ENCODE measurements at places on chromosomes 13 and 19.

DNA sequence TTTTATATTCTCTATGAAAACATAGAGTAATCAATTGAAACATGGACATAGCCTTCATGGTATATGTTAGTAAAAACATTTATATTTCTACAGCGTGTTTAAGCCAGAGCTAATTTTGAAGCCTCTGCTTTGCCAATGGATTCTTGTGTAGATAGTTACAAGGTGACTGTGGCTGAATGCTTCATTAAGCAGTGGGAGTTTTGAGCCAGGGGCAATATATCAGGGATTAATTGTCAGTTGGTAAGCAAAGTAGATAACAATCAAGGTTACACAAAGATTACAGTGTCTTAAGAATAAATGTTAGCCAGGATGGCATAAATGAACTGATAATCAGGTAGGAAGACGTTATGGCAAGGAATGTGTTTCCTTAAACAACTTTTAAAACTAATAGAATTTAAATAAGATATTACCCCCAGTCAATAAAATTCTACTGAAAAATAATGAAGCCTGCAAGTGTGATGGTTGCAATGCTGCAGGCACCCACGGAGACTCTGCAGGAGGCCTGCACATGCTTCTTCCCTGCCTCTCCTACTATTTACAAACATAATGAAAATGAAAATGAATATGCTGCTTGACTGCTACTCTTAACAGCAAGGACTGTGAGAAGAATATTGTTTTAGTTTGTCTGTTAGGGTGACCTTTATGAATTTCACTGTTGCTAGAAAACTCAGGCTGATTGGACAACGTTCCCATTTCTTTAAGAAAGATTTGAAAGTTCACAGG lies 588.5 kb downstream of the GPC5 start:
- DNase-seq: no peak

DNA sequence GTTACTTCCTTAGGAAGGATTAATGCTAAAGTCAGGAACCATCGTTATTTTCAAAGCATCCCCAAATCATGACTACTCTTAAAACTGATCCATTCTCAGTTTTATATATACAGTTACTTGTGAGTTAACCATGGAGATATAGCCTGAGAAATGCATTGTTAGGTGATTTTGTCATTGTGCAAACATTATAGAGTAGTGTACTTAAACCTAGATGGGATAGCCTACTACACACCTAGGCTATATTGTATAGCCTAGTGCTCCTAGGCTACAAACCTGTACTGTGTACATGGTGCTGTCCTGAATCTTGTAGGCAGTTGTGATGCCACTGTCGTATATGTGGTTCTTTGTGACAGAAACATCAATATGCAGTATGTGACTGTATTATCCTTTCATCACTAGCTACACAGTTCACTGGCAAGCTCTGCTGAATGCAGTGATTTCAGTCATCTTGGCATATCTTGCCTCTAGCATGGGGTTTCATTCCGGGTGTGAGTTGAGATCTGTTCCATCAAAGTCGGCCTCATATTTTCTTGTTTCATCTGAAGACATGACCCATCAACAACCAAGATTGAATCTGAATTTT lies 45.3 kb downstream of the CDK8 start:
- DNase-seq: no peak

- no peak for DNase-seq
These were observed 146.9 kb upstream of the SLC10A2 start for GRCh38 chr13:103213152-103213551.

GRCh38 chr13:110471833-110472162 lies 89.7 kb downstream of the RAB20 start:
- DNase-seq: no peak

DNA sequence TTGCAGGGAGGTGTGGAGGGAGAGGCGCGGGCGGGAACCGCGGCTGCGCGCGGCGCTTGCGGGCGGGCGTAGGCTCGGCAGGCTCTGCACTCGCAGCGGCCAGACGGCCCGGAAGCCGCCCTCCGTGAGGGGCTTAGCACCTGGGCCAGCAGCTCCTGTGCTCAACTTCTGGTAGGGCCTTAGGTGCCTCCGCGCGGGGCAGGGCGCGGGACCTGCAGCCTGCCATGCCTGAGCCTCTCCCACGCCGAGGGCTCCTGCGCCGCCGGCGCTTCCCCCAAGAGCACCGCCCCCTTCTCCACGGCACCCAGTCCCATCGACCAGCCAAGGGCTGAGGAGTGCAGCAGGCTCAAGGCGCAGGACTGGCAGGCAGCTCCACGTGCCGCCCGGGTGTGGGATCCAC lies 940.8 kb upstream of the PCDH9 start:
- no peak for DNase-seq

- DNase-seq: no peak
These were observed 14.9 kb downstream of the UBL3 start for GRCh38 chr13:29835280-29836061.

- DNase-seq: no peak
These were observed 53.2 kb downstream of the TMED1 start for GRCh38 chr19:10782795-10783194.

DNA sequence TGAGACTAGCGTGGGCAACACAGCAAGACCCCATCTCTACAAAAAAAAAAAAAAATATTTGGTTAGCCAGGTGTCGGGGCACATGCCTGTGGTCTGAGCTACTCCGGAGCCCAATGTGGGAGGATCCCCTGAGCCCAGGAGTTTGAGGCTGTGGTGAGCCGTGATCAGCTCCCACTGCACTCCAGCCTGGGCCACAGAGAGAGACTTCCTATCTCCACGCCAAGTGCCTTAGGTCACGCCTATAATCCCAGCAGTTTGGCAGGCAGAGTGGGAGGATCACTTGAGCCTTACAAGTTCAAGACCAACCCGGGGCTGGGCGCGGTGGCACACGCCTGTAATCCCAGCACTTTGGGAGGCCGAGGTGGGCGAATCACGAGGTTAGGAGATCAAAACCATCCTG lies 8.7 kb upstream of the ADAT3 start:
- no peak for DNase-seq

DNA sequence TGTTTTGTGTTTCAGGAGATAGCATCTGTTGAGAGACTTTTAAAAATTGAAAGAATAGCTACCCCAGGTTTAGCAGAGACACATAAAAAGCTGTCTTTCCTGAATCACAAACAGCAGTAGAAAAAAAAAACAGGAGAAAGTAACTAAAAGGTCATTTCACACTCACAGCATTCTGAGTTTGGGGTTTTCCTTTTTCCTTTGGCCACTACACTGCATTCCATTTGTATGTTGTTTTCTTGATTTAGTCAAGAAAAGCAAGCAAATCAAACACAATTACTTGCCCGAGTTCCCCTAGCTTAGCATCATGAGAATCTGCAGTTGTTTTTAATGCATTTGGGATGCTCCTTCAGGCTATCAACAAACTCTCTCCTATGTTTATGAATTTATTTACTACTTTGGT lies 161.0 kb downstream of the KCTD12 start:
- DNase-seq: no peak

GRCh38 chr13:20151016-20151415 lies 9.8 kb downstream of the GJA3 start:
- no peak for DNase-seq

DNA sequence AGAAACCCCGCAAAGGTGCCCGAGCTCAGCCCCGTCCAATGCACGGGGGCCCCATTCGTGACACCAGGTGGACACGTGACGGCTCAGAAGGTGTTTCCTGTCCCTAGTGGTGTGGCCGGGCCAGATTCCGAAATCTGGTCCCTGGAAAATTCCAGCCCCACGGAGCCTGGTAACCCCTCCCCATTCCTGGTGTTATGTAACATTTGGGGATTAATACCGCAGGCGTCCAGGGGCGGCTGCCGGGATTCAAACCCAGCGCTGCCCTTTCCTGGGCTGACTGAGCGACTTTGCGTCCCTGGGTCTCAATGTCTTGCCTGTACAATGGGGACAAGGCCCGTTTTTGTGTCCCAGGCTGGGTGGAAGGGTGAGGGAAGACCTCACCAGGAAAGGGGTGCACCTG lies 1.0 kb upstream of the PLK5 start:
- peak; percentile 55 for DNase-seq

- DNase-seq: no peak
These were observed 24.0 kb downstream of the RNF6 start for GRCh38 chr13:26198116-26198515.

GRCh38 chr19:47509973-47510372 lies 4.9 kb downstream of the NAPA start:
- DNase-seq: no peak

DNA sequence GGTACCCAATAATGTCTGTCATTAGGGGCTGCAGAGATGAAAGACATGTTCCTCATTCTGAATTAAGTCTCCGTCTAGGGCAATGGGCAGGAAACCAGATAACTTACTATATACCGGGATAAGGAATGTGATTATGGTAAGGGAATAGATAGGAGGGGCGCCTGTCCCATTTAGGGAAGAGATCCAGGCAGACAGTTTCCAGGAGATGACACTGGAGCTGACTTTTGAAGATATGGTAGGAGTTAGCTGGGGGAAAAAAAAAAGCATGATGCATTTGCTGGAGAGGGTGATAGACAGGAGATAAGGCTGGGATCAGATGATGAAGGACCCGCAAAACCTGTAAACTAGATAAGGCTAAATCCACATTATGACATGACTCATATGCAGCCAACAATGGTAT lies 340.7 kb downstream of the DCT start:
- no peak for DNase-seq

DNA sequence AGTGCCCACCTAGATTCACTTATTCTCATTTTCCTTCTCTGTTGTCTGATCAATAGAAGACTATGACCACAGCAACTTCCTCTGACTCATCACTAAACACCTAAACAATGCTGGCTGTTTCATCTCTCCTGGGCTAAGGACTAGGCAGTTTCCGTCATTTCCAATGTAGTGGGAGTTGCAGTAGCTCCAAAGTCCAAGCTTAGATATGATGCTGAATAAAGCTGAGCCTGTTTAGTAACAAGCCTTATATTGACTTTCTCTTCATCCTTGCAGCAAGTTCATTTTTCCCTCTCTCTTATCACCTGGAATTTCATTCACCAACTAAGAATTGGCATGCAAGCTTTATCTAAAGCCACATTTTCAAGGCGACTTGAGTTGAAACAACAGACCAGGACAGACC lies 53.5 kb upstream of the PCDH9 start:
- DNase-seq: no peak

GRCh38 chr19:51055866-51056265 lies 9.0 kb downstream of the KLK13 start:
- no peak for DNase-seq

- no peak for DNase-seq
These were observed 1.6 kb downstream of the TNFSF9 start for GRCh38 chr19:6532244-6532999.

- no peak for DNase-seq
These were observed 5.8 kb downstream of the TM9SF2 start for GRCh38 chr13:99507054-99507453.

DNA sequence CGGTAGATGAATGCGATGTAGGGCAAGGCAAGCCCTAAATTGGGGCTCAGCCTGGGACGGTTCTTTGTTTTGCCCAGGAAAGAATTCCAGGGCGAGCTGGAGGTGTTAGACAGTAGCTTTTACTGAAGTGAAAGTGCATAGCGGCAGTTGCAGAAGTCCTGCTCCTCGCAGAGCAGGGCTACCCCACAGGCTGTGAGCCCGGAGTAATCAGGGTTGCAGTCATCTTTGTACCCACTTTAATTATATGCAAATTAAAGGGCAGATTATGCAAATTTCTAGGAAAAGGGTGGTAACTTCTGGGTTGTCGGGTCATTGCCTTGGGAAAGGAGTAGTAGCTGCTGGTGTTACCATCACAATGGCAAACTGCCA lies 30.5 kb downstream of the VAV1 start:
- no peak for DNase-seq

DNA sequence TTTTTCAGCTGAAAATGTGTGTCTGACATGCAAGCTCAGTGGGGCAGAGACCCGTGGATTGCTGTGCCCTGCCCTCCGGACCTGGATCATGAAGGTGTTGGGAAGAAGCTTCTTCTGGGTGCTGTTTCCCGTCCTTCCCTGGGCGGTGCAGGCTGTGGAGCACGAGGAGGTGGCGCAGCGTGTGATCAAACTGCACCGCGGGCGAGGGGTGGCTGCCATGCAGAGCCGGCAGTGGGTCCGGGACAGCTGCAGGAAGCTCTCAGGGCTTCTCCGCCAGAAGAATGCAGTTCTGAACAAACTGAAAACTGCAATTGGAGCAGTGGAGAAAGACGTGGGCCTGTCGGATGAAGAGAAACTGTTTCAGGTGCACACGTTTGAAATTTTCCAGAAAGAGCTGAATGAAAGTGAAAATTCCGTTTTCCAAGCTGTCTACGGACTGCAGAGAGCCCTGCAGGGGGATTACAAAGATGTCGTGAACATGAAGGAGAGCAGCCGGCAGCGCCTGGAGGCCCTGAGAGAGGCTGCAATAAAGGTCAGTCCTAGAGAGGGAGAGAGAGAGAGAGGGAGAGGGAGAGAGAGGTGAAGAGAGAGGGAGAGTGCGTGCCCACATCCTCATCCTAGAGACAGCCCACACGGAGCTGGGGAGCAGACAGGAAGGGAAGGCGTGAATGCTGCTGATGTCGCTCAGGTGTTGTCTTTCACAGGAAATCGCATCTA lies 5.1 kb upstream of the DCUN1D2 start:
- DNase-seq: no peak

DNA sequence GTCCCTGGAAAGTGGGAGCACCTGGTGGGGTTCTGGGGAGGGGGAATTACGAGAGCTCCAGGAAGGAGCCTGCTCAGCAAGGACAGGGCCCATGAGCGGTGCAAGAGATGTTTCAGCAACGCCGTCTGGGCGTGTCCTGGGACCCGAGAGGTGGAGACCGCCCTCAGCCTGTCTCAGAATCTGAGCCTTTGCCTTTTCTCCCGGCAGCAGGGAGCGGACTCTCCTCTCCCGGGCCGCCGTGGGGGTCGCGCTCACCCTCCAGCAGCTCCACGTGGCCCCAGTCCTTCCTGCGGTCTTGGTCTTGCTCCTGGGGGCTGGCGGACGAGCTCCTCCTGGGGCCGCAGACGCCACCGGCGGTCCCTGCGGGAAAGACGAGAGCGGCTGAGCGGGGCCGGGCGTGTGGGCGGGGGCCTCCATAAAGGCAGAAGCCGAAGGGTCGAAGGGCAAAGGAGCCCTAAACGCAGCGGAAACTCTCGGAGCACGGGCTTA lies 714 bp downstream of the POLRMT start:
- DNase-seq: no peak

DNA sequence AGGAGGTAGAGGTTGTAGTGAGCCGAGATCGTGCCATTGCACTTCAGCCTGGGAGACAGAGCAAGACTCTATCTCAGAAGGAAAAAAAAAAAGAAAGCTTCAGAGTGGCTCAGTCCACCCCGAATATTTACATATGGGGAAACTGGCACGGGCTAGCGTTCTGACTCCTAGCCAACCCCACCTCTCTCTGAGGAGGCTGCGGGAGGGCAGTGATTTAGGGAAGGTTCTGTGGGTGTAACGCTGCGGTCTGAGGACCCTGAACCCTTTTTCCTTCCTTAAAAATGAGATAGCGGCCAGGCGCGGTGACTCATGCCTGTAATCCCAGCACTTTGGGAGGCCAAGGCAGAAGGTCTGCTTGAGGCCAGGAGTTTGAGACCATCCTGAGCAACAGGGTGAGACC lies 5.0 kb downstream of the LRRC25 start:
- no peak for DNase-seq

DNA sequence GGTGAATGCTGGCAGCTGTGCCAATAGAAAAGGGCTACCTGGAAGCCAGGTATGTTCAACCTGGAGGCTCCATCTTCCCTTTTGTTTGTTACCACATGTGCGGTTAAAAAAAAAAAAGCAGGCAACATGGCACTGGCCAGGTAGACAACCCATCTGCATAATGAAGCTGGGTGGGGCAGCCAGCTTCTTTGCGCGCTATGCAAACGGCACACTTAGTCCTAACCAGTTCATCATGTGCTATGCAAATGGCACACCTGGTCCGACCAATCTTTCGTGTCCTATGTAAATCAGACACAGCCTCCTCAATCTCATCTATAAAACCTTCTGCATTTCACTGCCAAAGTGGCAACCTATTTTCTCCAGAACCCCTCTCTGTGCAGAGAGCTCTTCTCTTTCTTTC lies 11.3 kb upstream of the IGSF23 start:
- no peak for DNase-seq
